ENCODE measurements at places on chromosomes 11 and 22.
A peak's percentile ranks its signal among the peaks of the same experiment; 100 is the strongest.

GRCh38 chr11:73334384-73335203, 26.5 kb downstream of the ARHGEF17 start:
- DNase-seq = no peak

DNA sequence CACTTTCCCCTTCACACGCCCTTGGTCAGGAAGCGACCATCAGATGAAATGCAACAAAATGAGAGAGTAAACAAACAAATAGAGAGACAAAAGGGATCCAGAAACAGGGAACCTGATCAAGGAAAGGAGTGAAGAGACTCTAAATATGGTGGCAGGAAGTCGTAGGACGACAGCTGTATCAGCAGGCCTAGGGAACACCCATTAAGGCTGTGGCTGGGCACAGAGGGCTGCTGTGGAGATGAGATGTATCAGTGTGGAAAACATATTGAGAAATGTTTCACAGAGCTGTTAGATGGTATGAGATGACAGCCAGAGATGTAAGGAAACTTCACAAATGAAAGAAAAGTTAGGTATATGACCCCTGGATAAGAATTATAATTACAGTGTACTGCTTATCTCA, 155.8 kb upstream of the MTMR2 start:
- no peak for DNase-seq

DNA sequence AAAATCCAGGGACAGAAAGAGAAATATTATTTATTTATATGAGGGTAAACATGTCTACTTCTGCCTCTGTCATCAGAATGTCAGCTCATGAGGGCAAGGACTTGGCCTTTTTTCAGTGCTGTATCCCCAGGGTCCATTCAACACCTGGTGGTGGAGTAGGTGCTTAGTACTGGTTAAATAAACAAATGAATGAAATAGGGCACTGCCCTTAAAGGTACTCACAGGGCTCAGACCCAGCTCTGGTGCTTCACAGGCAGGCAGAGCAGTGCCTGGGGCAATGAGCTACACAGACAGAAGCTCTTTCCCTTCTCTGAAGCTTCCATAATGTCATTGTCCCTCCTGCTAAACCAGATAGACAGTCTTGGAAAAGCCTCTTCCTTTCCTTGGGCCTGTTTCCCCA, 30.9 kb downstream of the P4HA3 start:
- DNase-seq = no peak

DNA sequence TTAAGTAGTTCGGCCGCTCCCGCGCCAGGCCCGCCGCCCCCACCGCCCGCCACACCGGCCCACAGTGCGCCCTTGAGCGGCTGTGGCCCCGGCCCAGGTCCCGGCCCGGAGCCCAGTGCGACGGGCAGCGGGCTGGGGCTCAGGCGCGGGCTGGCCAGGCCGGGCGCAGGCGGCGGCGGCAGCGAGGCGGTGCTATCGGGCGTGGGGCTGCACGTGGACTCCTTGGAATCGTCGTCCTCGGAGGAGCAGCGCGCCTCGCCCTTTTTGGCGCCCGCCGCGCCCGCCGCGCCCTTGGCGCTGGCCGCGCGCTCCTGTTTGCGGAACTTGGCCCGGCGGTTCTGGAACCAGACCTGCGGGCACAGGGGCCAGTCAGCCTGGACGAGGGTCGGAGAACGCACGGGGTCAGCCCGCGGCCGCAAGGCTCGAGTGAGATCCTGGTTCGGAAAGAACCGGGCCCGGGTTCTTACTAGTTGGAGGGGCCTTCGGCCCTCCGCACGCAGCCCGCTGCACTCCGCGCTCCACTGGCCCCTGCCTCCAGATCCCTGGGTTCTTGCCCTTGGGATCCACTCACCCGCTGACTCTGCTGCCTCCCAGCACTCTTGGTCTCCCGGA, 4.0 kb downstream of the PHOX2A start:
- no peak for DNase-seq

DNA sequence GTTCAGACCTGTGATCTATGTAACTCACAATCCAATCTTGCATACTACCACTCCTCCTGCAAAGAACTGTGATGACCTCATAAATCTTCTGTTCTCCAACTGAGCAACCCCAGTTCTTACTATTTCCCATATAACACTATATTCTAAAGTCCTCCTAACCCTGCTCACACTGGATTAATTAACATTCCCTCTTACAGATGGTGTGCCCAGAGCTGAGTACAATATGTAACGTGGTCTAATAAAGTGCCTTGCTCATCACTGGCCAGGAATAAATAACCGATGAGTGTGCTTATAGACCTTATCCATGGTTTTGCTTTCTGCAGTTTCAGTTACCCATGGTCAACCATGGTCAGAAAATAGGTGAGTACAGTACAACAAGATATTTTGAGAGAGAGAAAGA, 28.6 kb downstream of the PRCP start:
- no peak for DNase-seq

DNA sequence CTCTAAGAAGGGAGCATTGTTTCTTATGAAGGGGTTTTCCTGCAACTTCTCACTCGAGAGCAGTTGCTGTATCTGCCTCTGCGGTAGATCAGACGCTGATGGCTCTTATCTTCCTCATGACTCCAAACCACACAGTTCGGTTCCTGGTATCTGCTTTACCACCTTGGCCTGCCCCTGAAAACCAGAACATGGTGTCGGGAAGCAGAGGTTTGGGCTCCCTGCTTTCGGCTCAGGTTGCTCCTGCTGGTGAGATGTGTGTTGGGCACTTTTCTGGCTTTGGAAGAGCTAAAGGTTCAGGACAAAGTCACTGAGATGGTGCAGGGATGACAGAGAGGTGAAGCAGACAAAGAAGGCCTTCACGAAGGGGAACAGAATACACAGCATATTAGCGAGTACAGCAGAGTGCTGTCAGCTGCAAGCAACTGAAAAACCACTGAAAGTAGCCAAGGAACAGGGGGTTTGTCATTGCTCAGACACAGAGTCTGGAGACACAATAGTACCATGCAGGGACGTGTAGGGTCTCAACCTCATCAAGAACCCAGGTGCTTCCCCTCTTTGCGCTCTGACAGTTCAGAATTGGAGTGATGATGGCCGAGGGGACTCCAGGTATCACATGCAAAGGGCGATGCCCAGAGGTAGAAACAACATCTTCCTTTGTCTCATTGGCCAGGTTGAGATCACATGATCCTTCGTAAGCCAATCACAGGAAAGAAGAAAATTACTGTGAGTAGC, 11.9 kb upstream of the CSF2RB start:
- DNase-seq = no peak

DNA sequence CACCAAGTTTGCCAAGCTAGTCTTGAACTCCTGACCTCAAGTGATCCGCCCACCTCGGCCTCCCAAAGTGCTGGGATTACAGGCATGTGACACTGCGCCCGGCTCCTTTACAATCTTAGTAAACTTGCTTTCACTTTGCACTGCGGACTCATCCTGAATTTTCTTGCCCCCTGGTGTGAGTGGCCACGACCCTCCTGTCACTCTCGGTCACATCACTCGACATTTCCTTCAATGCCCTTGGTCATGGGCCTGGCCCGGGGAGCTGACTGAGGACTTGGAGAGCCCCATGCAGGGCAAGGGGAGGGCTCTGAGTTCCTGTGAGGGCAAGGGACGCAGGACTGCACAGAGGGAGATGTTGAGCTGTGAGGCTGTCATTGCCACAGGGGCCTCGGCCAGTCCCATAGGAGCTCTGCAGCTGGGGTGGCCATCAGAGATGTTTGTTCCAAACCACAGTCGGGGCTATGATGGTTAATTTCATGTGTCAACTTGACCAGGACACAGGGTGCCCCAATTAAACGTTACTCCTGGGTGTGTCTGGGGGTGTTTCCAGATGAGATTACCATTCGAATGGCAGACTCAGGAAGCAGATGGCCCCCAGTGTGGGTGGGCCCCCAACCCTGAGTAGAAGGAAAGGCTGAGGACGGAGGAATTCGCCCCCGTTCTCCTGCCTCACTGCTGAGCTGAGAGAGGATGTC, 21.2 kb downstream of the A4GALT start:
- no peak for DNase-seq

GRCh38 chr11:88604260-88604659, 266.7 kb upstream of the CTSC start:
- no peak for DNase-seq

GRCh38 chr11:73099512-73100266, 42.4 kb downstream of the FCHSD2 start:
- no peak for DNase-seq

GRCh38 chr11:11247086-11247485, 106.0 kb downstream of the CSNK2A3 start:
- DNase-seq = no peak

GRCh38 chr11:15233371-15234165, 118.8 kb downstream of the INSC start:
- DNase-seq = no peak

DNA sequence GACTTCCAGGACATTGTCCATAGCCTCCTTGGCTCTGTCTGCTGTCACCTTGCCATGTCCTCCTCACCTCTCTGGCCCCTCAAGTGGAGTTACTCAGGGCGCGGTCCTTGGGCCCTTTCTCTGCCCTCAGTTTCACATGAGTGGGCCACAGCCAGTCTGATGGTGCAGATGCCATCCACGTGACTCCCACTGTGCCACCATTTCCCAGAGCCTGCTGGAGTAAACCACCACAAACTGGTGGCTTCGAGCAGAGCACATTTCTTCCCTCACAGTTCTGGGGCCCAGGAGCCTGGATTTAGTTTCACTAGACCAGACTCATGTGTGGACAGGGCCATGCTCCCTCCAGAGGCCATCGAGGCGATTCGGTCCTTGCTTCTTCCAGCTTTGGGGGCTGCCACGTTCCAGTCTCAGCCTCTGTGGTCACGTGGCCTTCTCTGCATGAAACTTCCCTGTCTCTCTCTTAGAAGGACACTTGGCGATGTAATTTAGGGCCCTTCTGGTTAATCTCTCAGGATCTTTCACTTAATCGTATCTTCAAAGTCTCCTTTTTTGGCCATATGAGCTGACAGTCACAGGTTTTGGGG, 14.6 kb downstream of the SMARCB1 start:
- DNase-seq = no peak

- no peak for DNase-seq
Measured at GRCh38 chr22:42655693-42656092, 6.5 kb upstream of the CYB5R3 start.

- DNase-seq = no peak
Measured at GRCh38 chr11:82105331-82105998, 628.2 kb downstream of the FAM181B start.

DNA sequence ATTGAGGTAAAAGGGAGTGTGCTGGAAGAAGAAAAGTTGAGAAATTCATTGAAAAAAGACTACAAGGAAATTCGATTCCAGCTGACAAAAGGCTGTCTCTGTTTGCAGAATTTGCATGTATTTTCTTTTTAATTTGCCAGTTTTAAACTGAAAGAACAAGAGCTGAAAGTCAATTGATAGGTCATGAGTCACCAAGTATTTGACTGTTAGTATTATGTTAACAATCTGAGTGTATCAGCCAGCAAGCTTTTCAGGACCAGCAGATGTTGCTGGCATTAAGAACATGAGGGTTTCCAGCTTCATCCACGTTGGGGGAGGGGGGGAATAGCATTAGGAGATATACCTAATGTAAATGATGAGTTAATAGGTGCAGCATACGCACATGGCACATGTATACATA, 726.7 kb downstream of the METTL15 start:
- DNase-seq = no peak

DNA sequence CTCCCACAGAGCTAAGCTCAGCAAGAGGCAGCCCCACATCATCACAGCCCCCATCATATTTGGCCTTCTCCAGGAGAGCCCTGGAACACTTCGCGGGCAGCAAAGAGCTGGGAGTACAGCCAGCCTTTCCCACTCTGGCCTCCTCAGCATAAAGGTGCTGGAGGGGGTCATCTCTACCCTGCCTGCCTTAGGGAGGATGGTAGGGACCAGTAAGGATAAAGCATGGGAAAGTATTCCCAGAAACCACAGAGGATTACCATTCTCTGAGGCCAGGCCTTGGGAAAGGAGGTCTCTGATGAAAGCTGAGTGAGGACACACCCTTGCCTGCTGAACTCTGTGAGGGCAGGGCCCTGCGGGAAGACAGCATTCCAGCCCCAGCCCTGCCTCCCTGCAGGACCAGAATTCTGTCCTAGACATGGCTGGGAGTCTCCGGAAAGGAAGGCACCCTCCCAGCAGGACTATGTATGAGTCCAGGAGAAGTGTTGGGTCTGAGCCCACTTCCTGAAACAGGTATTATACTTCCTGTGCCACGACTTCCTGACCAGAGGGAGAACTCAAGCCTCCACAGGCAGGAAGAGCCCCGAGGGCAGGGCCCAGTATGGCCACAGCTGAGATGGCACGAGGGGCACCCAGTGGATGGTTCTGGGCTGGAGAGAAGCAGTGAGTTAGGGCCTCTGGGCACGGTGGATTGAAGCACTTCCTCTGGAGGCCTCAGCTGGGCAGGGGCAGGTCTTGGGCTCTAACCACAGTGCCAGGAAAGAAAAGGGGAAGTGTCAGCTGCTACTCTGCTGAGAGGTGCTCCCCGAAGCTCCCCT, 12.9 kb upstream of the CASTOR1 start:
- no peak for DNase-seq

DNA sequence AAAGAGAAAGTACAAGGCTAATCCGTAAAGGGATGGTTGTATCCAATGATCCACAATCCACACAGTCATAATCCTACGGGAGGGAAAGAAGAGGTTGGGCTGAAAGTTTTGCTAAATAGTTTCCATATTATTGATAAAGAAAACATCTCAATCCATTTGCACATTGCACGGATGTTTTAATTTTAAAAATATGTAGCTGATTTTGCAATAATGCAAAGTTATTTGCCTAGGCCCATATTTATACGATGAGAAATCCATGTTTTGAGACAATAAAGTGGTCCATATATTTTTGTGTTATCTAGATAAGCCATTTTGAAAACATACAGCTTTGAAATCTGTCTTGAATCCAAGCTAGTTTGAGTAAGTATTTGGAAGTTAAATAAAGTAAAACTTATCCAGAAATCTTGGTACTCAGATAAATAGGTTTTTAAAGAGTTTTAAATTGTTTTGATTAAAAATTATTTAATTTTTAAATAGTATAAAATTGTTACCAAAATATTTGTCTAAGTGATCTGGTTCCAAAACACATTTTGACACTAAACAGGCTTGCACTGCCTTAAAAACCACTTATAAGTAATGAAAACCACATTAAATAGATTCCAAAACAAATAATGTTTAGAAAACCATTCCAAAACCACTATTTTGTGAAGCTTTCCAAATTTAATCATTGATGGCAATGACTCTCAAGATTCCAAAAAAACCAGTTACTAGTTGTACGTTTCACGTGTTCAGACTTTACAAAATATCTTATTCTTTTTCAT, 38.2 kb upstream of the PAMR1 start:
- DNase-seq = no peak

- DNase-seq = peak; percentile 23
Measured at GRCh38 chr11:6627762-6628241, 8.6 kb upstream of the TPP1 start.

All from stimulated activated CD4-positive, alpha-beta T cell treated with anti-CD3 and anti-CD28 coated beads, Interleukin-4, amount 100 ng/mL, for 1 hour (primary cell).